ENCODE measurements at places on chromosomes 3 and 15.

DNA sequence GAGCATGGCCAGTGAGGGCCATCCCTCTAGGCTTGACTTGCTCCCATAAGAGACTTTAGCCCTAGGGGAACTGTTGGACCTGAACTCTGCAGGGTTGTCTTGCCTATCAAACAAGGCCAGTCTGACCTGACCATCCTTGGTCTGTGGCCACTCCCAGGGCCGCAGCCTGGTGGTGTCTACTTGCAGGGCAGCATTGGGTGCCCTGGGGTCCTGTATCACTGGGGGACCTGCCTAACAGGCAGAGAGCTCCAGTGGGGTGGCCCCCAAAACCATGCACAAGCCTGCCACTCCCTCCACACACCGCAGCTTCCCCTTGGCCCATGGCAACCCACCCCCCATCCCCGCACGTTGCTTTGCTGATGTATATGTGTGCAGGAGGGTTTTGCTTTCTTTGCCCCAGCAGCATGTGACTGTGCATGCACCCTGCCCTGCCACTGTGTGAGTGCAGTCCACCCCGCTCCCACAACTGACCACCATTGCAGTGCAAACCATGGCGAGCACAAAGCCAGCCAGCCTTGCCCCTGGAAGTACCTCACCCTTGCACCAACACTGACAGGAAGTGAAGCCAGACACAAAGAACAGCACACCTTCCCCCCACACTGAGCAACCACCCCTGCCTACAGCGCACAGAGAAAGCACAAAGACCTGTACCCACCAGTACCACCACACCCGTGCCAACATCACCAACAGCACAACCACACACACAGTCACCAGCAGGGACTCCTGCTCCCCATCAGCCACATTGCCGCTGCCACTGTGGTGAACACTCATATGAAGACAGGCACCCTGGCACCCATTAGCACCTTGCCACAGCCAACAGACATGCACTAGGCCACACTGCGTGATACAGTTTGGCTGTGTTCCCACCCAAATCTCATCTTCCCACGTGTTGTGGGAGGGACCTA is 88.8 kb downstream of the SENP7 start:
- no peak for DNase-seq

GRCh38 chr3:141793476-141794260 is 30.5 kb downstream of the GRK7 start:
- no peak for DNase-seq

DNA sequence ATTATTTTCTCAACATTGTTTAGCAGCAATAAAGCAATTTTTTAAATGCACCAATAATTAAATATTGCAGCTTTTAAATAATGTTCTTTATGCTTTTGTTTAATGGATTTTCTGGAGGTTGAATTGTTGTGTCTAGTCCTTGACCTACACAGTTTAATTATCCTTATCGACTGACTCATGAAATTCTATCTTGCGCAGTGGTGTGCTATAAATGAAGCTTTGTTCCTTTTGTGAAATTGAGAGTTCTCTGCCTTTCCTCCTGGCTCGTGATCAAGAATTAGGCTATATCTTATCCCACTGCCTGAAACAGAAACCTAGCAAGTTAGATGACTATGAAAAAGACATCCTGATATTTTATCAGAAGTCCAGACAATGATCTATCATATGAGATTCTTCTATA is 37.0 kb upstream of the PIK3R4 start:
- DNase-seq = no peak

- DNase-seq = no peak
These were observed 301.7 kb upstream of the RORA start for GRCh38 chr15:61530769-61531168.

DNA sequence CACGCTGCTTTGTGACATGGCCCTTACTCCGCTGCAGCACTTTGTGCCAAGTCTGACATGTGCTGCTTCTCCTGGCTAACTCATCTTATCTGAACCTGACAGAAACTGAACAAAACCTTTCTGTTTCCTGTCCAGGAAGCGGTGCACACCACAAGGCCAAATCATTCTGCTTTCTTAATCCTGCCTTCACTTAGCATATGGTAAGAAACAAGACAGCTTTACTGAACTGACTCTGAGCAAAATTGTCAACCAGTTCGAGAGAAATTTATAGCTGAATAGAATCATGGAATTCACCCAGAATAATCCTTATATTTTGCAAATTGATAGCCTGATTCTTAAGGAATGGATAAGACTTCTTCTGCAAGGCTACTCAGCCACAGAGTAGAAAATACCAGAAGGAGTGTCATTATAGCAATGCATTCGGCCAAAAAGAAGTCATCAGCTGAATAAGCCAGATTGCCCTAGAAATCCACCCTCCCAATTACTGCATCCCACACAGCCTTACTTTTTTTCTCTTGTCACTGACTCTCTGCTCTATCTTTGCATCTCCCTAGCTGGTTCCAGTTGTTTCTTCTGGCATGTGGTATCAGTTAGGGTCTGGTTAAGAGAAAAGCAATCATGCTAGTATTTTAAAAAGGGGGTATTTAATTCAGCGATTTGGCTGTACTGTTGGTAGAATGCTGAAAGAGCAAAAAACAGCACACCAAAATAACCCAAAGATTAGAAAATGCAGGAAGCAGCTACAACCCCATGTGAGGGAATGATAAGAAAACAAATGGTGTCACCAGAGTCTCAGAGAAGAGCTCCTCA is 41.6 kb upstream of the STRIT1 start:
- no peak for DNase-seq

GRCh38 chr15:79965846-79966630 is 5.0 kb downstream of the BCL2A1 start:
- DNase-seq = no peak

- no peak for DNase-seq
These were observed 60.8 kb downstream of the USP13 start for GRCh38 chr3:179713643-179714090.

- no peak for DNase-seq
These were observed 229.9 kb downstream of the SV2B start for GRCh38 chr15:91329914-91330313.

Data from stimulated activated CD8-positive, alpha-beta memory T cell treated with anti-CD3 and anti-CD28 coated beads, Interleukin-2, amount 100 ng/mL, for 1 hour (primary cell).